HepG2 (cell line): ENCODE measurements at places on chromosomes 7 and 10.

DNA sequence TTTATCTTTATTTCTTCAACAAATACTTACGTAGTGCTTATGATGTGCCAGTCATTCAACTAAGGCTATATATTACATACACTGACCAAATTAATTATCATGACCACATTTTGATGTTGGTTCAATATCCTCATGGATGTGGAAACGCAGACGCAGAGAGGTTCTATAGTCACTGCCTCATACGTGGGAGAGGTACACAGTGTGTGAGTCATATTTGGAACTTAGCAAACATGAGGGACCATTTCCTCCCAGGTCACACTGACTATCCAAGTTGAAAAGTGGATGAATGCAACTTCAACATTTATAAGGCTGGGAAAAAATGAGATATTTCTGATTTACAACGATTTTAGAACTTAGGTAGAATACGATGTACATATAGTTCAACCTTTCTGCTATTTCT lies 113.6 kb downstream of the PRLHR start:
- DNase-seq, result no peak

DNA sequence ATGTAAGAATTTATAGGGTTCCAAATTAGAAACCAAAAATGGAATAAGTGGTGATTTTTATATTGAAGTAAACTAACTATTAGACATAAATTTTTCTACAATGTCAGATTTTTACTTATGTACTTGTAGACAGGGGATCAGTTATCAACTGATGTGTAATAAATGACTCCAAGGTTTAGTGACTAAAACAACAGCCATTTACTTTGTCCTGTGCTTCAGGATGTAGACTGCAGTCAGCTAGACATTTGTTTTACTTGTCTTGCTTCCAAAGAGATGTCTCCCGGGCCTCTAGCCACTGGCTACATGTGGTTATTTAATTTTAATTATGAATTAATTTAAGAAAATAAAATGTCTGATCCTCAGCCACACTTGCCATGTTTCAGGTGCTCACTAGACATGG lies 249.7 kb upstream of the IGFBP3 start:
- DNase-seq, result no peak

- DNase-seq, result peak; percentile 50
These were observed 106.6 kb upstream of the TNS3 start for GRCh38 chr7:47688311-47689100.

DNA sequence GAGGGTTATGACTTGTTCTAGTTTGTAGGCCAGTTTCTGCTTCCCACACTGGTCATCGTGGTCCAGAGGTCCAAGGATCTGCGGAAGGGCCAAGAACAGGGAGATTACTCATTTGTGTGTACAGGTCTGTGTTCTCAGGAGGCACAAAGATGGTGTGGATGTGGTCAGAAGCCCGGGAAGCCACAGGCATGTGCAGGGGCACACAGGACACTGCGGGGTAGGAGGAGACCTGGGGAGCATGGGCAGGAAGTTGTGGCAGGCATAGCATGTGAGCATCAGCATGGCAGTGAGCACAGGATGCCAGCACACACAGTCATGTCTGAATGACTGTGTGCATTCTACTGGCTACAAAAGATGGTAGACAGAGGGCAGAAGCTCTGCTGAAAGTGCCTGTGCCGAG lies 445.8 kb downstream of the PLXNA4 start:
- DNase-seq, result no peak

DNA sequence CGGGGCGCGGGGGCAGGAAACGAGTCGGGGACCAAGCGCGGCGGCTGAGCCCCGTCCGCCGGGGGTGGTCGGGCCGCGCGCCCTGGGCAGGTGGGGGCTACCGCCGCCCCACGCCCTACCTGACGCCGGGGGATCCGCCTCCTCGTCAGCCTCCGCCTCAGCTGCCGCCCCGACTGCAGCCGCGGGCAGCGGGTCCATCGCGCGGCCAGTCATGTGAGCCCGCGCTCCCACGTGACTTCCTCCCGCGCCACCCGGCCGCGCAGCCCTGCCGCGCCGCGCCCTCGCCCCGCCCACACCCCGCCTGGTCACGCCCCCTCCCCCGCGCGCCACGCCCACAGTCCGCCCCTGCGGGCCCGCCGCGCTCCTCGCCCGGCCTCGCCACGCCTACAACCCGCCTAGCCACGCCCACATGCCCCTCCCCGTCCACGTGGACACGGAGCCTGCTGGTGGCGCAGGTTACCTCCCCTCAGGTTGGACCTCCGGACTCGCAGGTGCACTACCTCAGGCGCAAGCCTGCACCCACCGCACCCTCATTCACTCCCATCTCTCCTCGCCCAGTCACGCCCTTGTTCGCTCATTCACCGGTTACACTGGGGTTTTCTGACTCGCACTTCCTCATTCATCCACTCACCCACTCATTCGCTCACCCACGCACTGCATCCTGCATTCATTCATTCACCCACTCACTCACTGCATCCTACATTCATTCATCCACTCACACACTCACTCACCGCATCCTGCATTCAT lies at the start of gene SNX8:
SNX8 (minus strand) TSS at position 233 of the 747 bp plus-strand sequence; CDS start at position 213, 20 bp downstream.
- peak; percentile 77 for DNase-seq

GRCh38 chr10:46325021-46325420 lies 38.2 kb downstream of the ANTXRL start:
- DNase-seq, result no peak

DNA sequence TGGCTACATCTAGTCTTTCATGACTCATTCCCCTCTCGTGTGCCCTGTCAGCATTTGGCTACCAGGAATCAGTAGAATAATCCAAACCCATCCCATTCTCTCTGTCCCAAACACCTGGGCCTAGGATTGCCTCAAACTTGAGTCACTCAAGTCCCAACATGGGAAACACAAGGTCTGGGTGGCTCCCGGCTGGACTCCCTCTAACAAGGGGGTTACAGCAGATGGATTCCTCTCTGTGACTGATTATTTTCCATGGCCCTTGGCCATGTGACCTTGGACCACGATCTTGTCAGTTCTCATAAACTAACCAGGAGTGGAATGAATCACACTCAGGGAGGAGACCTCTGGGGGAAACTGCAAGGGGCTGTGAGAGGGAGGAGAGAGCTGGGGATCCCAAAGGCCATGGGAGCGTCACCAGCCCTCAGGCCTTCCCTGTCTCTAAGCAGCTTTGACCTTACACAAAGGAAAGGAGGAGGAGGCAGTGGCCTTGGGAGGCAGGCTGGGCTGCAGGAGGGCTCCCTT lies 533.1 kb downstream of the KCNMA1 start:
- no peak for DNase-seq

- peak; percentile 16 for DNase-seq
These were observed 163.0 kb upstream of the PPP1R3A start for GRCh38 chr7:114081606-114082425.

GRCh38 chr7:47513741-47514241 lies 68.1 kb downstream of the TNS3 start:
- no peak for DNase-seq

DNA sequence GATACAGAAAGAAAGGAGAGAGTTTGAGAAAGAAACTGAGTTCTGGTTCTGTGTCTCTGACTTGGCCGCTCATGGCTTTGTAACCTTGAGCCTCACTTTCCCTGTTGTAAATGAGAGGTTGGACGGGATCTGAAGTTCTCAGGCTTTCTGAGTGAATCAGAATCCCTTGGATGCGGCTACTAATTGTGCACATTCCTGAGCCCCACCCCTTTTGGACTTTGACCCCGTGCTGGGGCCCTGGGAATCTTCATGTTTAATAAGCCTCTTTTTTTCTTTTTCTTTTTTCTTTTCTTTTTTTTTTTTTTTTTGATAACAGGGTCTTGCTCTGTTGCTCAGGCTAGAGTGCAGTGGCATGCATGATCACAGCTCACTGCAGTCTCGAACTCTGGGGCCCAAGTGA lies 26.9 kb downstream of the SLC25A28 start:
- peak; percentile 47 for DNase-seq

DNA sequence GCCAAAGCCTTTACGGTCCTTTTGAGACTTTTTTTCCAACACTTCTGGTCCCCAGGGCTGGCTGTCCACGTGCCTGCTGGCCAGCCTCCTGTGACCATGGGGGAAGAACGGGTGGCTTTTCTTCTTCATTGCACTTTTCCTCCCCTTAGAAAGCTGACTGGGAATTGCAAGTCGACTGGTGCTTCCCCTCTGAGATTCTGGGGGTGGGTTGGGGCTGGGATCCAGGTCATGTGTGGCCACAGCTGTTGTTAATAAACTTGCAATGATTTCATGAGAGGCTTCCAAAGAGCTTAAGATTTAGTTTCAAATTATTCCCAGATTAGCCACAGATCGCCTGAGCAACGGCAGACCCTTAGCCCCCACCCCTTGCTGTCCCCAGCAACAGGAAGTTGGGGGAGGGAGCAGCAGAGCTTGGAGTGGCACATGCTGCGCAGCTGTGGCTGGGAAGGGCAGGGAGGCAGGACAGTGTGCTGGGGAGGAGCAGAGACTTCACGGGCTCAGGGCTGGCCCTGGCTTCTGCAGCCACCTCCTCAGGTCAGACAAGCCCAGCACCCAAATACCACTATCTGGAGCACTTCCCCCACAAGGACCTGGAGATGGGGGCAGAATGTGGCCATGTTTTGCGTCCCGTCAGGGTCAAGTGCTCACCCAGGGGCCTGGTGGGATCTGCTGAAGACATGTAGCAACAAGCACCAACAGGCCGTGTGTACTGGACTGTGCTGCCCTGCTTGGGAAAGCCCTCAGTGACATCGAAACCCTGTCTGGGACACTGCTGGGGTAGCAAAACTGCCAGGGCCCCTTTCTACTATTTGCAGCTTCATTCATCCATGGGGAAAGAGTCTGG lies 147.1 kb downstream of the RNF216 start:
- DNase-seq, result no peak

DNA sequence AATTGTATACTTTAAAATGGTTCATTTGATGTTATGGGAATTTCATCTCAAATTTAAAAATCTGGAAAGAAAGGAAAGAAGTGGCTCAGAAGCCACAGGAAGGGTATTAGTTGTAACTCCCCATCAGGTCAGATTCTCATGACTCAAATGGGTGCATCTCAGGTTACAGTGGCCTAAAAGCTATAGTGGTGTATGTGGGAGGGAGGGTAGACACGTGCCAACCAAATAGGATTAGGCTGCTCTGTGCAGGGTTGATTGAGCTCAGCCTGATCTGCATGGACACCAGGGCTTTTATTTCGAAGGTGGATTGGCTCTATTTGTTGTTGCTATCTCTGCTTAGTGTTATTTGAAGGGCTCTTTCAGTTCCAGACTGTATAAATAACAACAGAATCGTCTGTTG lies 121.5 kb upstream of the PRR15 start:
- no peak for DNase-seq

DNA sequence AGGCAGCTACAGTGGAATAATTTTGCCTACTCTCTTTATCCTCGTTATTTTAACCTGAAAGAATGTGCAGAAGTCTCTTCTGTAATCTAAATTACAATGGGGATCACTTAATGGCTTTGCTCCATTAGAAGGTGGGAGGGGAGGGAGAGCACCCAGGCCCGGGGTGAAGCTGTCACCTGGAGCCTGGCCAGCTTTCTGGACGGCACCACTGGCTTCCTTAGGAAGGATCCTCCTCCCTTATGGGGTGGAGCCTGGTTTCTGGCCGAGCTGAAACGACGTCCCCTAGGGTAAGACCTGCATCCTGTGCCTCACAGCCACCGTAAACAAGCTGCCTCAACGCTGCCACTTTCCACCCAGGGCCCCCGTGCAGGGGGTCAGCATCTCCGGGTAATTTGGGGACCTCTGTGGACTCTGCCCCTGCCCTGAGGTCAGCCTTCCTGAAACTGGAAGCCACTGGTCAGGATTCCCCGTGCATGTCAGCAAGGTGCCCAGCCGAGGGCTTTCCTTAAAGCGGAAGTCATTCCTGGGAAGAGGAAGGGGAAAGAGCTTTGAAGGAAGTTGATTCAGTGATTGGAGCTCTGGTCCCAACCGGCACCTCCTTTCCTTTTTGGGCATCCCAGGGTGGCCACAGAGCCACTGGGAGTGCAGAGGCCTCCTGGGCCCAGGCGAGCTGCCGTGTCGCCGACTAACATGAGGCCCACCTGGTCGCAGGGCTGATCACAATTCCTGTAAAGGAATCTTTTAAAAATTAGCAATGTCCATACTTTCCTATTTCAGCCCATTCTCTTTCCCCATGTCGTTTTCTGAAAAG lies 569.1 kb downstream of the DNAJB6 start:
- no peak for DNase-seq

- no peak for DNase-seq
These were observed 187.5 kb downstream of the GPAM start for GRCh38 chr10:111996103-111996502.

DNA sequence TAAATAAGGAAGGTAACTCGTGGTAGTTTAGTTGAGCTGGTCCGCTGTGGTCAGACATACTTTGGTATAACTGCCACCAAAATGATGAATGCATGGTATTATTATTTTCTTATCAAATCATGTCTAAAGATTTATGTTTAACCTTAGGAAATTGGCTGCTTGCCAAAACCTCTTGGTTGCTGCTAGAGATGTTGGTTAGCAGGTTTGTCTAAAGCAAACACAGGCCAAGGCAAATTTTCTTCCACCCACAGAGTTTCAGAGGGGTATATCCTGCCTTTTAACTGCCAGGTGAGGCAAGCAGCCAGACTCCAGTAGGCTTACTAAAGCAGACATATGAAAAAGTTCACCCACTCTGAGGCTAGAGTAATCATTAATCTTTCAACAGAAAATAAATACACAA lies 101.4 kb downstream of the SEMA3E start:
- DNase-seq, result no peak

- DNase-seq, result no peak
These were observed 4.6 kb downstream of the SLC13A4 start for GRCh38 chr7:135723411-135723810.

- DNase-seq, result no peak
These were observed 213.4 kb downstream of the AUTS2 start for GRCh38 chr7:69811476-69812308.

- no peak for DNase-seq
These were observed 111.7 kb downstream of the PODXL start for GRCh38 chr7:131444683-131445082.

GRCh38 chr10:96840841-96841518 lies 8.9 kb downstream of the LCOR start:
- peak; percentile 73 for DNase-seq

GRCh38 chr10:15719049-15719898 lies 448 bp downstream of the ITGA8 start:
- DNase-seq, result no peak

GRCh38 chr10:16611037-16611436 lies 89.4 kb upstream of the C1QL3 start:
- no peak for DNase-seq

- DNase-seq, result no peak
These were observed 18.9 kb upstream of the ZNF138 start for GRCh38 chr7:64775289-64775688.

GRCh38 chr10:77027141-77027540 lies 610.5 kb downstream of the KCNMA1 start:
- DNase-seq, result no peak

DNA sequence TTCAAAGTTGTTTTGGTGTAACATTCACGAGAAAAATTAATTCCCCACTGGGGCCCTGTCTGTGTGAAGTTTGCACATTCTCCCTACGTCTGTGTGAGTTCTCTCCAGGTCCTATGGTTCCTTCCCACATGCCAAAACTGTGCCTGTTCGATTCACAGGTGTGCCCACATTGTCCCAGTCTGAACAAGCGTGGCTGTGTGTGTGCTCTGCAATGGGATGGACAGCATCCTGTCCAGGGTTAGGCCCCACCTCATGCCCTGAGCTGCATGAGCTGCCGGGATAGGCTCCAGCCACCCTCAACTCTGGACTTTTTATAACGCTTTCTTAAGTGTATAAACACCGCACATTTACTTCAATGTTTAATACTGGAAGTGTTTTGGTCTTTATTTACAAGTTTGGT lies 55.4 kb downstream of the ARHGAP21 start:
- no peak for DNase-seq

GRCh38 chr10:62534031-62534430 lies 159.9 kb downstream of the ZNF365 start:
- no peak for DNase-seq

GRCh38 chr7:24720283-24720682 lies 37.0 kb downstream of the GSDME start:
- no peak for DNase-seq
